ENCODE measurements at places on chromosomes 12 and 14.

- DNase-seq, result no peak
These were observed 112.9 kb downstream of the C12orf42 start for GRCh38 chr12:103382736-103383346.

- DNase-seq, result no peak
These were observed 10.1 kb downstream of the EIF5 start for GRCh38 chr14:103343905-103344797.

- DNase-seq, result no peak
These were observed 135.8 kb downstream of the SLC8A3 start for GRCh38 chr14:70052990-70053389.

DNA sequence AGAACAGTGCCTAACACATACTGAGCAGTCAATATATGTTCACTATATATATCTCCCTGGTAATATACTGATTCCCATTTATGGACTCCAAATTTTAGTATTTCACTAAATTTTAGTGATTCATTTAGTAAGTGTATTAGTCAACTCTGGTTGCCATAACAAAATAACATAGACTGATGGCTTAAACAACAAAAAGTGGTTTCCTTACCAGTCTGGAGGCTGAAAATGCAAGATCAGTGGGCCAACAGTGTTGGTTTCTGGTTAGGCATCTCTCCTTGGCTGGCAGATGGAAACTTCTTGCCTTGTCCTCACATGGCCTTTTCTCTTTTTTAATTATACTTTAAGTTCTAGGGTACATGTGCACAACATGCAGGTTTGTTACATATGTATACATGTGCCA is 28.7 kb downstream of the SIX6 start:
- no peak for DNase-seq

- DNase-seq, result peak; percentile 68
These were observed 230.5 kb downstream of the SLC25A21 start for GRCh38 chr14:36941783-36942521.

DNA sequence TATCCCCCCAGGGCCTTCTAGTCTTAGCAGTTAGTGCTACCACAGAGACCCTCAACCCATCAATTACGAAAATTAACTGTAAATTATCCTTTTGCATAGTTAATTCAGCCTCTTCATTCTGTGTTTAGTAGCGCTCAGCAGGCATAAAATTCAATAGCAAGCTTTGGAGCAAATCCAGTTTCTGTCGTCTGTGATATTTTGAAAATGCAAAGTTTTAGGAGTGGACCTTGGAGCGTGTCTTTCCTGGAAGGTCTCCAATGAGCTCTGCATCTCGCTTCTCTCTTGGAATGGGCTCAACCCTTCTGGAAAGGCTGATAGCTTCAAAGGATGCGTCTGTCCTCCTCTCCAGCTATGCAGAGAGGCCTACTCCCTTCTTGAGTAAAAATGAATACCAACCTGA is 222.9 kb downstream of the SLC15A4 start:
- DNase-seq, result no peak

DNA sequence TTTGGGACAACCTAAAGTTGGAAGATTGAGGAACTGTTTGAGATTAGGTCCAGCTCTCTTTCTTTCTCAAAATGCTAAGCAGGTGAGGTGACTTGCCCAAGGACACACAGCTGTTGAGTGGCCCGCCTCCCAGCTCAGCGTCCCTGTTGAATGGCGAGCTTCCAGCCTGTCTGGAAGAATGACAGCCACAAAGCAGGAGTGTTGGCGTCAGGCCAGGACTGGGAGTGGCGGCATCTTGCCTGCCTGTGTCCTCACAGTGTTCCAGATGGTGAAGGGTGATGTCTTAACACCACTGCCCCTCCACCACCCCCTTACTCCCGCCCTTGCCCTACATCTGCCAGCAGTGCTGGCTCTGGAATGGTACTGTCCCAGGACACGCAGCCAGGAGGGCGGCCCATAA is 4.4 kb upstream of the CEBPE start:
- no peak for DNase-seq

DNA sequence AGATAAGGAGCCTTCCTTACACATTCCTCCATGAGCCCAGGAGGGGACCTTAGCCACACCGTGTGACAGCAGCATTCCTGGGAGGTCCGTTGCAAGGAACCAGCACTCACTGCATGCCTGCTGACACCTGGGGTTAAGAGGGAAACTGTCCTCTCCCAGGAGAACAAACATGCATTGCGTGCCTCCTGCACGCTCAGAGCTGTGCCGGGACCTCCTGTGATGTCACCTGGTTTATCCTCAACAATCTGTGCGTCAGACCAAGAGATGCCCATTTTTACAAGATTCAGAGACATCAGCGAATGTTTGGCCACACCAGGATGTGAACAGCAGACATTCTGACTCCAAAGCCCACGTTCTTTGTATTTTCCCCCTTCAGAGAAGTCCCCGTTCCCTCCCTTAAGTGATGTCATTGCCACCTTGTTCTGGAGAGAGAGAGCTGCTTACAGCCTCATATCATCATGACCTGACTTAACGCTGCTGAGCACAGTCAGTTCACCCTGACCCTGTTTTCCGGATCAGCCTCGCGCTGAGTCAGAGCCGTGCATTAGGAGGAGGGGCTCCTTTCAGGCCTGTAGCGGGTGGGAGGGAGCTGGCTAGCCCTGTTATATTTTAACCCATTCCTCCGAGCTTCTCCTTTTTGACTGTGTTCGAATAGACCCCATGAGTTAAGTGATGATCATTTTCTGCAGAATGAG is 36.2 kb downstream of the TMEM120B start:
- no peak for DNase-seq

DNA sequence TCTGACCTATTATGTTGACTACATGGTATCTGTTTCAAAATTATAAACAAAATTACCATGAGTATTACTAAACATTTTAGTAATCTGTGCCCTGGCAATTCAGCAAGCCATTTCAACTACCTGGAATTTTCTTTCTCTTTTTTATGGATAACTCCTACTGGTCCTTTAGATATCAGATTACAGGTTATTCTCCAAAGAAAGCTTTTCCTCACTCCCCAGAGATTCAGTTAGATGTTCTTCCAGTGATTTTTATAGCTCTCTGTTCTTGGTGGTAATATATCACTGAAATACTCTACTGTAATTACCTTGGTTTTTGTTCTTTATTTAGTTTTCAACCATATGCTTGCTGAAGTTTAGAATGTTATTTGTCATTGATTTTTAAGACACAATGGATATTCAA is 930.2 kb upstream of the FOXG1 start:
- DNase-seq, result peak; percentile 25
